Activated gamma-delta T cell treated with anti-CD3 and anti-CD28 coated beads, Interleukin-2, amount 50 U/mL, for 16 hours (primary cell): ENCODE measurements at places on chromosomes 2 and 18.

- DNase-seq, result no peak
Observed at GRCh38 chr18:62187543-62188510, 772 bp downstream of the RELCH start.

DNA sequence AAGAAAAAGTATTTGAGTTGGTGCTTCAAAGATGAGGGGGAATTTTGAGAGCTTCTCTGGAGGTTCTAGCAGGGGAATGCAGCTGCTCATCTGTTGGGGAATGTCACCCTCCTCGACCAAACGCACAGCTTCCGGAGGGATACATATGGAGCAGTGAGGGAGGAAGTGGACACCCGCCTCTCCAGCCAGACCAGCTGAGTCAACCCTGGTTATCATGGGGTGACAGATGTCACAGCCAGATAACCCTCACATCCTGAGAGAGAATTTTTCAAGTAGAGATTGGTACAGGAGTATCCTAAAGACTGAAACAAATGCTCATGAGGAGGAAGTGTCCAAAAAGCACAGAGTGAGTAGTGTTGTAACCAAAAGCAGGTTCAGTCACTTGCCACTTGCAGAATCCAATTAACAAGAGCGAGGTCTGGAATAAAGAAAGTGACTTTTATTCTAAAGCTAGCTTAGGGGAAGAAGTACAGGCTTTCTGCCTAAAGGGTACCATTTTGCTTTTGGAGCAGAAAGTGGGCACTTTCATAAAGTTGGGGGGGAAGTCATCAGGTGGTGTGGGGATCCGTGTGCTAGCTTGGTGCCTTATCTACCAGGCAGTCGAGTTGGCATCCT is 395.2 kb downstream of the RAD51AP2 start:
- no peak for DNase-seq

GRCh38 chr2:20054931-20055330 is 3.5 kb upstream of the LAPTM4A start:
- DNase-seq, result no peak

GRCh38 chr2:105537466-105537865 is 138.6 kb upstream of the FHL2 start:
- no peak for DNase-seq

DNA sequence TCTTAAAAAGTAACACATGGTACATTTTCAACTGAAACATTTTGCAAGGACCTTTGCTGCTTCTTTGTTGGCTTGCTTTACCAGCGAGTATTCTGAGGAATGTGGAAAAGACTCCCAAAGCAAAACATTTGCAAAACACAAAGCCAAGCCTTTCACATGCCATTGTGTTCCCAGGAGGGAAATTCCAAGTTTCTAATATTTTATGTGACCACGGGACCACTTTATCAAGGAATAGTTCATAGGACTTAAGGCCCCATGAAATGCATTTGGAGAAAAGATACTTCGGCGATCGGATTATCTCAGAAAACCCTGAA is 26.2 kb downstream of the CYP27C1 start:
- no peak for DNase-seq

- no peak for DNase-seq
Observed at GRCh38 chr2:149056541-149057255, 18.2 kb downstream of the LYPD6B start.

DNA sequence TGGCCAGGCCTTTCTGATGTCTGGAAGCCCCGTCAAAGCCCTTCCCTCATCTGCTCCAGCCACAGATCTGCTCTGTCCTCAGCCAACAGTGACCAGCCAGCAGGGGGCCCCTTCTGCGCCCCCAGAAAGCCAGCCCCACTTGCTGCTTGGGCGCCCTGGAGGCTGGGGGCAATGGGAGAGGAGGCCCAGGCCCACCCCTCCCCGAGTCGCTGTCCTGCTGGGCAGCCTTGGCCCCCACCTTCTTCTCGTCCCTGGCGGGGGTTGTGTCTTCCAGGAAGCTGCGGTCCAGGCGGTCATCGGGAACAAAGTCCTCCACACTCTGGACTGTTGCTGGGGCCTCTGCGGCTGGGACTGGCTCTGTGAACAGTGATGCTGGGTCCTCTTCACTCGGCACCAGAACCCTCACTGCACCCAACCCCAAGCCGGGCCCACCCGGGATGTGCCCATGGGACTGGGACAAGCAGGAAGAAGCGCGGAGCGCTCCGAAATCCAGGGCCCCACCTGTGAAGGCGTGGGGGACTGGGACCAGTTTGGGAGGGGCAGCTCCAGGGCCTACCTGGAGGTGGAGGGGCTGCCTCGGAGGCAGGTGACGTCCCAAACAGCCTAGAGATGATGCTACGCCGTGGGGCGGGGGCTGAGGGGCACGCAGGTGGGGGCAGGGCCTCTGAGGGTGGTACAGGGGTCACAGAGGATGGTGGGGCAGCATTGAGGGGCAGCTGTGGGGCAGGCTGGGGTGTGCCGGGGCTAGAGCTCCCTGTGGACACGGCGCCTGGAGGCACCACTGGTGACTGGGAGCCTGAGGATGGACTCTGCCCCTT is 257.6 kb downstream of the ANKRD30B start:
- no peak for DNase-seq

GRCh38 chr2:200376513-200377354 is 70.2 kb downstream of the SPATS2L start:
- DNase-seq, result no peak

DNA sequence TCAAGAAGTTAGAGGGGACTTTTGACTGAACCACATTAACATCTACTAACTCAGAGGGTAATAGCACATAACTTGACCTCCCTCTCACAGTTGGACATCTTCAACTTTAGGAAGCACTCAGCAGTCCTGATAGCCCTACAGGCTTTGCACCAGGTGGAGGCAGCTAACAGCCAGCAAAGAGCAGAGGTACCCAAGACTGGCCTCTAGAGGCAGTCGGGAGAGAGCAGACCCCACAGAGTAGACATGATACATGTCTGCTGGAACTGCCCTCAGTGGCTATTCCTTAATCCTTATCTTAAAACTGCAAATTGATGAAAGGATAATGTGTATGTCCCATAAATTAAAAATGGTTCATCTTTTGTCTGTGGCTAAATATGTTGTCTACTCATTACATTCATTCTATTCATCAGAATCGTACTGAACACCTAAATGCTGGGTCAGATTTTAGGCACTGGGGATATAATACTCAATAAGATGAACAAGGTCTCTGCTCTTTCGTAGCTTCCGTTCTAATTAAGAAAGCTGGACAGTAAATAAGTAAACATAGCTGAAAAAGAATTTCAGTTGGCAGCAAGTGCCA is 49.8 kb downstream of the CAB39 start:
- DNase-seq, result no peak

- DNase-seq, result no peak
Observed at GRCh38 chr2:86082756-86083155, 22.9 kb downstream of the POLR1A start.

DNA sequence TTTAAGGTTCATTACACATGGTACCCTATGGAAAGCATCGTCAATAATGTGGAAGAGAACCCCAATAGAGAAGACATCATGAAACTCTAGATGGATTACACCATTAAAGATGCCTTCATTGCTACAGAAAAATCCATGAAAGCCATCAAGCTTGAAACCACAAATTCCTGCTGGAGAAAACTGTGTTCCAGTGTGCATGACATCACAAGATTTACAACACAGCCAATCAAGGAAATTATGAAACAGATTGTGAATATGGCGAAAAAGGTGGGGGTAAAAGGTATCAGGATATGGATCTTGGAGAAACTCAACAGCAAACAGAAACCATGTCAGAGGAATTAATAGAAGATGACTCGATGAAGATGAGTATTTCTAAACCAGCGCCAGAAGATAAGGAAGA is 200.0 kb downstream of the SLC4A10 start:
- no peak for DNase-seq

- DNase-seq, result no peak
Observed at GRCh38 chr2:61647044-61647443, 108.9 kb upstream of the XPO1 start.

DNA sequence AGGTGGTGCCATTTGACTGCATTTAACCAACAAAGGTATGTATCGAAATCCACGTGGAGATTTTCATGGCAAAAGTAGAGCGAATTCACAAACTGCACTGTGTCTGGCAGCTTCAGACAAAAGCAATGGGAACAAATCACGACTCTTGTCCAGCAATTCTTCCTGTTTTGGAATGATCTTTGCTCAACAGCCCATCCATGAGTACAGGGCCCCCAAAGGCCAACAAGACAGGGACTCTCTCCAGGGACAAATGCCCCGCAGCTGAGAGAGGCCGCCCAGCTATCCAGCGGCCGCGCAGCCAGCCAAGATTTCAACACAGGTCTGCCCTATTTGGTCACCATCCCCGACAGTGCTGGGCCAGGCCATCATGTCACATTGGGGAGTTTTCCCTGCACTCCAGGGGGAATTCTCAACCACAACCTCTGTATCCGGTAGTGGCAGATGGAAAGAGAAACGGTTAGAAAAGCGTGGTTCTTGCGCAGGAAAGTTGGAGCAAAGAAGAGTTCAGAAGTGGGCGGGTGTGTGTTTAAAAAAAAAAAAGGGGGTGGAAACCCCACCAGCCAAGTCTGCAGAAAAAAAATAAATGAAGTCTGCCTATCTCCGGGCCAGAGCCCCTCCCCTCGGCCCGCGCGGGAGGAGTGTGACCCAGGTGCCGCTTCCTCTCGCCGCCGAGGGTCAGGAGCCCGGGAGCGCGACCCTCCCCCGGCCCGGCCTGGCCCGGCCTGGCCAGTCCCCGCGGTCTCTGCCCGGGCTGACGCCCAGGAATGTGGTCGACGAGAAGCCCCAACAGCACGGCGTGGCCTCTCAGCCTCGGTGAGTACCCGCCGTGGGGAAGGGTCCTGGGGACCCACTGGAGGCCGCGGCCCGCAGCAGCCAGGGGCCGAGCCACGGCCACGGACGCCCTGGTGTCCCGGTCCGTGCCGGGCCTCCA is at the start of gene GYPC:
GYPC (plus strand) TSS at position 659 of the 931 bp plus-strand sequence; CDS start at position 765, 106 bp downstream.
- no peak for DNase-seq
